ENCODE measurements at places on chromosomes 5 and 9.

GRCh38 chr5:108430931-108431608, 49.2 kb upstream of the FBXL17 start:
- DNase-seq = no peak

DNA sequence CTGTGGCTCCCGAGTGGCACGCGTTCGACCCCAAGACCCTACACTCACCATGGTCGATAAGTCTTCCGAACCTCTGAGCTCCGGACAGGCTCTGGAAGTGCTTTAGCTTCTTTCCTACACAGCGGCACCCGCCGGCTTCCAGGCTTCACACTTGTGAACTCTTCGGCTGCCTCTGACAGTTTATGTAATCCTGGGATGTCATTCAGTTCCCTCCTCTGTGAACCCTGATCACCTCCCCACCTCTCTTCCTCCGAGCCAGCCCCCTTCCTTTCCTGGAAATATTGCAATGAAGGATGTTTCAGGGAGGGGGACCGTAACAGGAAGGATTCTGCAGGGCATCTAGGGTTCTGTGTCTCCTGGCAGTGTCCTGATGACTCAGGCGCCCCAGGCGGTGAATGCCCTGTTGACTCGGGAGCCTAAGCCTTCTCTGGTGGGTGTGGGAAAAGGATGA, at the start of gene CD14:
TSS of gene CD14 (minus strand) at position 155 of the 451 bp plus-strand sequence. CDS start at position 51, 104 bp downstream.
- DNase-seq = peak; percentile 59

- DNase-seq = no peak
Observed at GRCh38 chr5:57862942-57863341, 380.3 kb upstream of the ACTBL2 start.

- DNase-seq = no peak
Observed at GRCh38 chr9:132381966-132382541, 24.6 kb downstream of the TTF1 start.

GRCh38 chr9:1939926-1940368, 75.2 kb upstream of the SMARCA2 start:
- peak; percentile 15 for DNase-seq

DNA sequence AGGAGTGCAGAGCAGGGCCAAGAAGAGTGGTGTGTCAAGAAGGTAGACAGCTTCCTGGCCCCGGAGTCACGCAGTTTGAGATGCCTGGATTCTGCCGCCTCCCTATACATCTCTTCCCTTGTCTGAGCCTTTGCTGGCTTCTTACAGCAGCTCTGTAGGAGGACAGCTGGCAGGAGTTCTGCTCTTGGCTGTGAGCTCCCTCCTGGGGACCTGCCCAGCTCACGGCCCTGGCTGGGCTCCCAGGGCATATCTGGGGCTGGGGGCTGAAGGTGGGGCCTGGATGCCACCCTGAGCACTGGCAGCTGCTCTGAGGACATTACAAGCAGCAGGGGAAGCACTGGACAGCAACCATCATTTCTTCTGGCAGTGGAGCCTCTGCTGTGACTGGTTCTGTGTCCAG, 786 bp upstream of the TSSK1B start:
- no peak for DNase-seq

DNA sequence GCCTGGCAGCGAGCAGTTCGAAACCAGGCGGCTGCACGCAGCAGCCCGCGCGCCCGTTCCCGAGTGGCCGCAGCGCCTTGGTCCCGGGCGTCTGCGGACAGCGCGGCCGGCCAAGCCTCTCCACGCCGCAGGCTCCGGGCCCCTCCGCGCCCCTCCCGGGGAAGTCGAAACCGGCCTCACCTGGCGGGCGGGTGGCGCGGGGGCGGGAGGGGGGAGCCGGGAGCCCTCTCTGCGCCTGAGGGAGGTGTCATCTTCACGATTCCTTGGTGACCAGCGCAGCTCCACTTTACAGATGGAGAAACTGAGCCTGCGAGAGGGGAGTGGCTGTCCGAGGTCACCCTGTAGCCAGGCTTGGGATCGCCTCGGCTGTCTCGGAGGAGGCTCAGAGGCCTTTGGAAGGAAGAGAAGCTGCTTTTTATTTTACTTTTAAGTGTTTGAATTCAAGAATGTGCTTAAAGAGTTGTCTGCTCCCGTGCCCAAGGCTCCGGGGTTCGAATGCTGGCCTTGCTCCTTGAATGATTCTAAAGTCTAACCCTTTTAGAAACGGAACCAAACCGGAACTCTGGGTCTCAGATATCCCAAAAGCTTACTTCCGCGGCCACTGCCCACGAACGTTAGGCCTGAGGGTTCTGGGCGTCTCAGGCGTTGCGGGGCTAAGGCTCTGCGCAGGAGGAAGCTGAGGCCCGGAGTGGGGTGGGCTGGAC, 662 bp downstream of the SUSD3 start:
- DNase-seq = no peak

DNA sequence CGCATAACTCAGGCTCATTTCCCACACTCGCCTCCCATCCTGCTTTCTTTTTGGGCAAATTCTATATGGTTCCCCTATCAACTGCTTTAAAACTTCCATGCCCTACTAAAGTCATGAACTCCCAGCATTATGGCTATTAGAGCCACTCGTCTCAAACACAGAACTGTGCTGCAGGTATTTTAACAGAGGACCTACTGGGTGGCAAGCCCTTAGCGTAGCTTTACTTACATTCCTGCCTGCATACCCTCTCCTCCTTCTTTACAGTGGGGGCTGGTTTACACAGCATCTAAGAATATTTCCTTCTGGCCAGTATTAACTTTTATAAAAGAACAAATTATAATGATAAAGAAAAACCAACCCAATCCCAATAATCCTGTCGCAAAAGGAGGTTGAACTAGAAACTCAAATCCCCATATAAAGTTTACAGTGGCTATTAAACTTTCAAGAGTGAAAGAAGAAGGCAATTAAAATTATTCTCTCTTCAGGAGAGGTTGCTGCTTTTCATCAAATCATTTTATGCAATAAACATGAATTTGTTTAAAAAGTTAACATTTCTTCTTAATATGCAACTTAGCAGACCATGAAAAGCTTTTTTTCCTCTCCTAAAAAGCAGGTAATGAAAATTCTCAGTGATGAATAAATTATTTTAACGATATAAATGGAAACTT, 100.6 kb downstream of the ELAVL2 start:
- DNase-seq = no peak

- DNase-seq = no peak
Observed at GRCh38 chr5:1292139-1292538, 2.7 kb downstream of the TERT start.

DNA sequence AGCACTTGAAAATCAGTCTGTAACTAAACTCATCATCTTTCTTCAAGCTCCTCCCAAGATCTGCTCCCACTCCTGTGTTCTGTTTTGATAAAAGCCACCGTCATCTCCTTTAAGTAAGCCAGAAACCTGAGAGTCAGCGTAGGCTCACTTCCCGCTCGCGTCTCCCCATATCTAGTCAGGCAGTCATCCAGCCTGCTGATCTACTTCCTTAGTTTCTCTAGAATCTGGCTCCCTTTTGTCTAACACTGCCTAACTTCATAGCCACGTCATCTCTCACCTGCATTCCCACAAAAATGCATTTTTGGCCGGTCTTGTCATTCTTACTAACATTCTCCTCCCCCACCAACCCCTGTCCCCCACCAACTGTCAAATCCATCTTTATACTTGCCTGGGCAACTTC, 3.0 kb upstream of the TJP2 start:
- no peak for DNase-seq

GRCh38 chr5:149485655-149486615, 65.3 kb downstream of the CSNK1A1 start:
- DNase-seq = no peak

- DNase-seq = no peak
Observed at GRCh38 chr9:108416324-108416723, 439.5 kb downstream of the ACTL7B start.

DNA sequence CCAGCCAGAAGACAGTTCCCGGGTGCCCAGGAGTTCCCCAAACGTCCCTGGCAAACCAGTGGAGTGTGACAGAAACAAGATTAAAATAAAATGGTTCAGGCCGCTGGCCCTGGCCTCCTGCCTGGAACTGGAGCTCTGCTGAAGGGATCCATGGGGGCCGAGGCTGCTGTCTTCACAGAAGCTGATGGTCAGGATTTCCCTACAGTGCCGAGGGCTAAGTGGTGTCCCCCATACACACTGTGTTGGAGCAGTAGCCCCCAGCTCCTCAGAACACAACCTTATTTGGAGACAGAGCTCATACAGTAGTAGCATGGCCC, 55.9 kb downstream of the MRPL36 start:
- DNase-seq = no peak

DNA sequence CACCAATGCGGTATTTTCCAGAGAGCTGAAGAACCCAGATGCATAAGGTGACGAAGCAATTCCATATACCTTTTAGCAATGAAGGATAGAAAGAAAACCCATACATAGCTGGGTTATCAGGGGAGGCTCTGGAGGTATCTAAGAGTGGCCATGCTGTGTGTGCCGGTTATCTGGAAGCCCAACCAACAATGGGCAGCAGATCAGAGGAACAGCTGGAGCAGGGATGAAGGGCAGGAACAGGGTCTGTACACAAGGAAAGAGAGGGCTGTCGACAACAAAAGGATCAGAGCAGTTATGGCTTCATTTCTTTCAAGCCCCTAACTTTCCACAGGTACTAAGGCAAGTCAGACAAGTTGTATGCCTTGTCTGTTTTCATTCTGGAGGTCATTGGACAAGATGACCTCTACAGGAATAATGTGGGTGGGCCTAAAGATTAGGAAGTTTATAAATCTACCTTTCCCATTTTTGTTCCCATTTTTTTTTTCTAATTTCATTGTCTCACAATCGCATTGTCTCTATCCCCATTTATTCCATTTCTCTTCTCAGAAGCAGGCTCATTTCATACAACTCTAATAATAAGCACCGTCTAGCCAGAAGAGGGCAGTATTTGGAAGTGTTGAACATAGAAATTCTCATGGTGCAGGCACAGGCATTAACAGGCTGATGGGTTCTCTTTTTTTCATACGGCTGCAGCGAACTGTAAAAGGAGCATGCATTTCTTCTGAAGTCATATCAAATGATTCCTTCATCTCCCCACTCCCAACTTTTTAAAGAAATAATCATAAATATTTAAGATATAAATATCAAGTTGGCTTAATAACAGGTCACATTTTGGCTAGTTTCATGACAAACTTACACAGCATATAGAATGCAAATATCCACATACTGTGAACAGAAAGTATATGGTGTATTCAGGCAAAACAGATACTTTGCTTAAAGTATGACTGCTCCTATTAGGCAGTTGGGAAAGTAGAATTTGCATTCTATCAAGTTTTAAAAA, 63.5 kb downstream of the ZNF474 start:
- DNase-seq = peak; percentile 15

GRCh38 chr9:116875576-116875975, 188.5 kb downstream of the TRIM32 start:
- DNase-seq = no peak

All from HuH-7 (cell line).